ENCODE measurements at places on chromosomes 11 and 22.

DNA sequence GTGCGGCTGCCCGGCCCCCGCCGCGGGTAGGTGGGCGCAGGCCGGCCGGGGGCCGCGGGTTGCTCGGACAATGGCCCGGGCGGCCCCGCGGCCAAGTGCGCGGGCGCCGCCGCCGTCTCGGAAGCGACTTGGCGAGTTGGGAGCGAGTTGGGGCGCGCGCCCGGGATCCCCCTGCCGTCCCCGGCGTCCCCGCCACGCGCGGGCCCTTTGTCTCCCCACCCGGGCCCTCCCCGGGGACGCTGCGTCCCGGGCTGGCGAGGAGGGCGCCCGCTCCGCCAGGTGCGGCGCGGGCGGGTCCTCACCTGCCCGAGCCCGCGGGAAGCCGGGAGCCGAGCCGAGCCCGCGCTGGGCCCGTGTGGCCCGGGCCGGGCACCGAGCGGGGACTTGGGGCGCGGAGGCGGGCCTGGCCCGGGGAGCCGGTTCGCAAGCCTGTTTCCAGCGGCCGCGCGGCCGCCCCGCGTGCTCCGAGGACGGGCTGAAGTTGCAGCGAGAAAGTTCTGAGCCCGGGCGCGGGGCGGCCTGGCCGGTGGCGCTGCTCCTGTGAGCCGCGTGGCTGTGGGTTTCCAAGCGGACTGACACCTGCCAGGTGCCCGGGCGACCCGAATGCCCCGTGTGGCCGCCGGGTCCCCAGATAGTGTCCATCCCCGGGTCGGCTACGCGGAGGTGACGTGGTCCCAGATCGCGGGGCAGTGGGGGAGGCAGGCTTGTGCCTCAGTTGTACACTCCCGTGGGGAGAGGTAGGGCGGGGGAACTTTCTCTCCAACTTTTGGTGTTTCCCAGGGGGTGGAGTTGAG, 586 bp downstream of the LRP5 start:
- no peak for DNase-seq

DNA sequence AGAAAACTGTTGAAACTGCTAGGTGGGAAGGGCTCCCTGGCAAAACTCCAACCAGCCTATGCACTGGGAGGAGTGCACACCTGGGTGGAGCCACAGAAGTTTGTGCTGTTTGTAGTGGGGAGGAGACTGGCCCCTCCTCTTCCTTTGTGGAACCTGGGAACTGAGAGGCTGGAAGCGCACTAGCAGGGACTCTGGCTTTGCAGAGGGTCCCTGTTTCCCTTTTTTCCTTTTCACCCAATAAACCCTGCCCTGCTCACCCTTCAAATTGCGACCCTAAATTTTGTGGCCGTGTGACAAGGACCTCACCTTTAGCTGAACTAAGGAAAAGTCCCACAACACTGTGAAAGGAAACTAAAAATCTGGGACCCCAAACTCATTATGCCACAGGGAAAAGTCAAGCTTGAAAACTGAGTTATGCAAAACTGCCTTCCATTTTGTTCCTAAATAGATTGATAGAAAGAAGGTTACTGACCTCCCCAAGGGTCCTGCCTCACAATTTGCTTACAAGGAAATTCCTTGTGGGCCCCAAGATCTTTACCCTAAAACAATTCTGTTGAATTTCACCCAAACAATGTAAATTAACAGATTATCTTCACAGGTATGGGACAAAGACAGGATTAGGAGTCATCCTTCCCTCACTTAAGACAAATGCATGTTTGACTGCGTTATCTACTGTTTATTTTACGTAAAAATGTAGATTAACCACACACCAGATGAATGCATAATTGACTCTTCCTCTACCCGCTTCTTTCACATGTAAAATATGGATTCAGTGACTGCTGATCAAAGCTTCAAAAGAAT, 81.0 kb downstream of the SLC36A4 start:
- DNase-seq, result no peak

DNA sequence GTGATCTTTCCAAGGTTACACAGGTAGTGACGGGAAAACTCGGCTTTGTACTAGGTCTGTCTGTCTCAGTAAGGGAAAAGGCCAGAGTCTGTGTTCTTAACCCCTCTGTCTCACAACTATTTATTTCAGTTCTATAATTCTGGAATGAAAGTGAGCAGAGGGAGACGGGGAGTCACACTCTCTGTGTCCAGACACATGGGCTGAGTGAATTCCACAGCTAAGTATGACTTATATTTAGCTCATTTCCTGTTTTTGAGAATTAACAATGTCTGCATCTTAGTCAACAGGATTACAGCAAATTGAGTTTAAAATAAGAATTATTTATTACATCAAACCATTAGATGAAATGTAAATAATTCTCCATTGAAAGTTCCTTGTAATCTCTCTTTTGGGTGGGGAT, 62.5 kb upstream of the OR4B1 start:
- DNase-seq, result no peak

- no peak for DNase-seq
Observed at GRCh38 chr11:92527467-92527866, 302.8 kb downstream of the FAT3 start.

DNA sequence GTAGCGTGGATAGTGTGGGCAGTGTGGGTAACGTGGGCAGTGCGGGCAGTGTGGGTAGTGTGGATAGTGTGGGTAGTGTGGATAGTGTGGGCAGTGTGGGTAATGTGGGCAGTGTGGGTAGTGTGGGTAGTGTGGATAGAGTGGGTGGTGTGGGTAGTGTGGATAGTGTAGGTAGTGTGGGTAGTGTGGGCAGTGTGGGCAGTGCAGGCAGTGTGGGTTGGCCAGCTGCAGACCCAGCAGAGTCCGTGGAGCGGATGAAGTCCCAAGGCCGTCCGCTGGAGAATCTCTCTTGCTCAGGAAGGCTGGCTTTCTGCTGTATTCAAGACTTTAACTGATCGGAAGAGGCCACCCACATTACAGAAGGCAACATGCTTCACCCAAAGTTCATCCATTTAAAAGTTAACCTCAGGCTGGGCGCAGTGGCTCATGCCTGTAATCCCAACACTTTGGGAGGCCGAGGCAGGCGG, 26.1 kb upstream of the KRTAP5-6 start:
- DNase-seq, result no peak

- peak; percentile 57 for DNase-seq
Observed at GRCh38 chr11:131748151-131749050, 378.0 kb downstream of the NTM start.

- peak; percentile 83 for DNase-seq
Observed at GRCh38 chr11:58905721-58906547, 33.4 kb upstream of the GLYATL1 start.

GRCh38 chr11:47306484-47306844, 36.5 kb downstream of the MADD start:
- no peak for DNase-seq

DNA sequence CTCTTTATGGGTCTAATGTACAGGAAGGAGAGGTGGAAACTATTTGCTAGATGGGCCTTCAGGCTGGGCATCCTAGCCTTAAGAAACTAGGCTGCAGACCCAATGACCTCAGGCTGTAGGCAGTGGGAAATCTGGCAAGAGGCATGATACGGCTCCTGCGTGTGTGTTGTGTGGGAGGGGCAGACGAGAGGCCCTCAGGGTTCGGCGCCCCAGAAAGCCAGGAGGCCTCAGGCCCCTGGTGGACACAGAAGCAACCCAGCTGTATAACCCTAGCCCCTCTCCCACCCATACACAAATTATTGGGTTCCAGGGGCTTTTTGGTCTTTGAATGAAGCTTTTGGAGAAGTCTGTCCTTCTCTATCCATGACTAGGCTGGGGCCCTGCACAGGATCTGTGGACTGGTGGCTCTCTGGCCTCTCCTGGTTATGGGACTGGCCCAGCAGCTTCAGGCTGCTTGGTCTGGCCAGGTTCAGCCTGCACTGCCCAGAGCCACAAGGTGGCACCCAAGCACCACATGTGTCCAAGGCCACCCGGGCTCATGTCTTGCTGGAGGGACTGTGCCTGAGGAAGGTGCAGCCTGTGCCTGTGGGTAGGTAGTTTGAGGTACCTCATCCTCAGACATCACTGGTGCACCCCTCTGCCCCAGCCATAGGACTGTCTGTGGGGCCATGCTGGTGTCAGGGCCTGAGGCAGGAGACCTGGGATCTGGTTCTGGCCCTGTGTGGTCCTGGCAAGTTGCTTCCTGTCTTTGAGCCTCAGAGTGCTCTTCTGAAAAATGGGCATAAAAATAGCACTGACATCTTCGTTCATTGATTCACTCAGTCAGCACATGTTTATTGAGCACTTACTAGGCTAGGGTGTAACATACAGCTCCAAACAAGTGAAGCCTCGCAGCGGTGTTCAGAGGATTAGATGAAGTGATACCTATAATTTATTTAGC, 87.5 kb downstream of the RRM1 start:
- no peak for DNase-seq

DNA sequence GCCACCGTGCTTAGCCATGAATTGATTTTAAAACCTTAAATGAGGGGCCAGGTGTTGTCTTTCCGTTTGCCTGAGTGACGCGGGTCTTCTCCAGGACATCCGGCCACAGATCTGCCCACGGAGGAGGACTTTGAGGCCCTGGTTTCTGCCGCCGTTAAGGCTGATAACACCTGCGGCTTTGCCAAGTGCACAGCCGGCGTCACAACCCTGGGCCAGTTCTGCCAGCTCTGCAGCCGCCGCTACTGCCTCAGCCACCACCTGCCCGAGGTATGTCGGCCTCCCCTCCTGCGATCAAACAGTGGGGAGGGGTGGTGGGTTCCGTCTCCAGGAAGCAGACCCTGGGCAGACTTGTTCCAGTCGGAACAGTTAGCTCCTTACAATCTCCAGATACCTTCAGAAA, 34.4 kb downstream of the IGHMBP2 start:
- DNase-seq, result no peak

DNA sequence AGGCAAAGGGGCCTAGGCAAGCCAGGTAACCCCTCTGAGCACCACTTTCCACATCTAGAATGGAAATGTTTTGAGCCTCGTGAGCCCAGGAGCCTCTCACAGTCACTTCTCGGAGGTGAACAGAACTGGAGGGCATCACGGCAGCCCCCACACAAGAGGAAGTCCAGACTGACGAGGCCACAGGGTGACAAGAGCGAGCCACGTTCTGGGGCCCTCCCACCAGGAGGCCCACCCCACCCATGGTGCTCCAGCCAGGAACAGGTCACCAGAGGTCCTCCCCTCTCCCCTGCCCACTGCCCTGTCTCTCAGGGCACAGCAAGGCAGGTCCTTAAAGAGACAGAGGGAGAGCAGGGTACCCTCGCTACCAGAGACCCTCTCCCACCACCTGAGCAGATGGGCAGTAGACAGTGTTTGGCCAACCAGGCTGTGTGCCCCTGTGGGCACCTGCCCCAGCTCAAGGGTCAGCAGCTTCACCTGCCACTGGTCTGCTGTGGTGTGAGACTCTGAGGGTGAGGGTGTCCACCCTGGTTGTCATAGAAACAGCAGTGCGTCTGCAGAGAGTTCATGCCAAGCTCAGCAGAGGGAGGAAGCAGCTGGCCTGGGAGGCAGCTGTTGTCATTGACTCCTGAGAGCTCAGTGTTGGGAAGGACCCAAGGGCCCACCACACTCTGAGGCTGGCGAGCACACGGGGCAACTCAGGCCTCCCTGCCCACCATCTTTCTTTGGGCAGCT, 31.4 kb downstream of the RSPH14 start:
- no peak for DNase-seq

- no peak for DNase-seq
Observed at GRCh38 chr11:106092446-106092845, 15.0 kb downstream of the AASDHPPT start.

- no peak for DNase-seq
Observed at GRCh38 chr22:22556995-22557925, 1.8 kb downstream of the PRAME start.

DNA sequence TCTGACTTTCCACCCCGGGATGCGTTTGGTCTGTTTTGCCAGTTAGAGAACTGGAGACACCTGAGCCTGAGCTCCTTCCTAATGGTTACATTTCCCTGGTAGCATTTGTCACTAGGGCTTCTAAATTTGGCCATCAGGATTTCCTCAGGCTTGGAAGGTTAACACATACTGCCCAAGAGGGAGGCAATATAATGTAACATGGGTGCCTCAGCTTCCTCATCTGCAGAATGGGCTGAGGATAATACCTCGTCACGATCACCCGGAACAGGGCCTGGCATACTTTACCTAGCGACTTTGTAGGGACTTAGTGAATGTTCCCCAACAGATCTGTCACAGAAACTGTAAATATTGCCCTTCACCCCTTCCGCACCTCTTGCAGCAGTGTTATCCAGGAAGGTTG, 11.3 kb downstream of the IL17RA start:
- DNase-seq, result no peak

- DNase-seq, result no peak
Observed at GRCh38 chr11:124879493-124880289, 14.5 kb downstream of the ROBO3 start.

DNA sequence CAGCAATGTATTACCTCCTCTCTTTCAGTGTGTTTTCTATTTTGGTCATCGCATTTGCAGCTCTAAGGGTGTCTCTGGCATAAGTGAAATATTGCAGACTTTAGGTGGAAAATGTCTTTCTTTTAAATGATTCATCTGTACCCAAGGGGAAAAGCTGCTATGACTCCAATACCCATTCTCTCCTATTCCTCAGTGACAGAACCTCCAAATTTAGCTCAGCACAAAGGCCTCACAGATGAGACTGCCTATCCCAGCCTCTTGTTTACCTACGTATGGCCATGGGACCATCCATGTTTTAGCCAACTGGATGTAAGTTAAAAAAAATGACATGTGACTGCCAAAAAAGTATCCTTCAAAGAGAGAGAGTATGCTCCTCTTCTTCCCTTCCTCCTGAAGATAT, 7.9 kb downstream of the MTMR2 start:
- DNase-seq, result no peak

- DNase-seq, result no peak
Observed at GRCh38 chr11:17399236-17399635, 10.8 kb upstream of the KCNJ11 start.

Data from astrocyte of the cerebellum (primary cell).